ENCODE measurements at places on chromosomes 1 and 21. TPM values are rescaled to one million over a fixed set of nuclear protein-coding genes. Genes with fewer than 3 reads are reported as not detected.

Gene MTMR11
- polyA plus RNA-seq, result 2.7 TPM

Gene PTAFR
- not detected for polyA plus RNA-seq

Gene C1orf185
- not detected for polyA plus RNA-seq

Gene AZIN2
- polyA plus RNA-seq, result 8.1 TPM

Gene NBPF4
- not detected for polyA plus RNA-seq

Gene COX20
- 140 TPM for polyA plus RNA-seq

Gene NRDC
- polyA plus RNA-seq, result 108 TPM

Gene AUNIP
- polyA plus RNA-seq, result not detected

Gene PLA2G2D
- 0.55 TPM for polyA plus RNA-seq

Gene MNDA
- polyA plus RNA-seq, result not detected

Gene S100A10
- 13.4 TPM for polyA plus RNA-seq

Gene RGS1
- polyA plus RNA-seq, result not detected

Gene CFHR1
- not detected for polyA plus RNA-seq

Gene LIN28A
- not detected for polyA plus RNA-seq

Gene PLCH2
- polyA plus RNA-seq, result 0.22 TPM

Gene PRAMEF8
- not detected for polyA plus RNA-seq

Gene PAPPA2
- polyA plus RNA-seq, result 0.47 TPM

Gene DEGS1
- polyA plus RNA-seq, result 163 TPM

Gene PFKFB2
- polyA plus RNA-seq, result 6.5 TPM

Gene OR2L5
- polyA plus RNA-seq, result not detected

Gene GBP6
- not detected for polyA plus RNA-seq

Gene TRIM17
- not detected for polyA plus RNA-seq

Gene IVL
- polyA plus RNA-seq, result not detected

Gene DHX9
- 90.6 TPM for polyA plus RNA-seq

Gene GLMP
- polyA plus RNA-seq, result 12.5 TPM

Gene LHX8
- not detected for polyA plus RNA-seq

Gene PKP1
- not detected for polyA plus RNA-seq

Gene UCHL5
- polyA plus RNA-seq, result 73.1 TPM

Gene KLF17
- not detected for polyA plus RNA-seq

Gene SPRR2E
- polyA plus RNA-seq, result not detected

Gene NCMAP
- not detected for polyA plus RNA-seq

Gene KIAA1614
- 0.07 TPM for polyA plus RNA-seq

Gene DNAJC6
- 92.3 TPM for polyA plus RNA-seq

Gene S100A1
- not detected for polyA plus RNA-seq

Gene PODN
- not detected for polyA plus RNA-seq

Gene IFI44
- 4.2 TPM for polyA plus RNA-seq

Gene LRRC8B
- 12.6 TPM for polyA plus RNA-seq

Gene HAO2
- polyA plus RNA-seq, result not detected

Gene ADAM30
- polyA plus RNA-seq, result not detected

Gene CRB1
- polyA plus RNA-seq, result 2.7 TPM

Gene DIRAS3
- polyA plus RNA-seq, result not detected

Gene MCOLN2
- polyA plus RNA-seq, result not detected

Gene CDK18
- 0.85 TPM for polyA plus RNA-seq

Gene OLFML3
- polyA plus RNA-seq, result 0.50 TPM

Gene SLAMF8
- not detected for polyA plus RNA-seq

Gene CNN3
- 55.5 TPM for polyA plus RNA-seq

Gene SPRR2A
- polyA plus RNA-seq, result not detected

Gene LCE1F
- not detected for polyA plus RNA-seq

Gene SHE
- not detected for polyA plus RNA-seq

Gene SEMA6C
- polyA plus RNA-seq, result 2.5 TPM

Gene TNFRSF18
- polyA plus RNA-seq, result not detected

Gene FCRLA
- not detected for polyA plus RNA-seq

Gene KLHL17
- 0.67 TPM for polyA plus RNA-seq

Gene SLC22A15
- polyA plus RNA-seq, result 13.1 TPM

Gene ACOT7
- polyA plus RNA-seq, result 153 TPM

Gene LYPD8
- polyA plus RNA-seq, result 6.6 TPM

Gene MSTO1
- polyA plus RNA-seq, result 7.9 TPM
